CD4-positive, alpha-beta T cell treated with Interleukin-4 for 4 hours (primary cell): ENCODE measurements at places on chromosomes 5 and 9.

GRCh38 chr5:139014726-139015125, 139.6 kb upstream of the LRRTM2 start:
- DNase-seq: no peak

- DNase-seq: peak; percentile 20
These were observed 40.6 kb downstream of the HACD4 start for GRCh38 chr9:20990867-20991266.

DNA sequence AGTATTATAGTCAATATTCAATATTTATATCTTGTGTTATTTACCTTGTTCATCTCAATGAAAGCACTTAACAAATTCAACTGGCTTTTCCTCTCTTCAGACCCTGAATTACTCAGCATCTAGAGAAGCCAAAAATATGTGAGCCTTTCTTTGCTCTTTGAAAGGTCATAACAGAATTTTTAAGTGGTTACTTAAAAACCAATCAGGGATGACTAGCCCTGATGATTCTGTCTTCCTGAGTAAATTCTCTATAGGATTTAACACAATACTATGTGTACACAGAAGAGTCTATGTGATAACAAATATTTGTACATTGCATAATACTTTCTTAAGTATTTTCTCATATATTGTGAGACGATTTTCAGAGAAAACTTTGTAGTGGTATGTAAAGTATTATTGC, 546.3 kb downstream of the MAT2B start:
- no peak for DNase-seq

- no peak for DNase-seq
These were observed 4.8 kb upstream of the HOMER1 start for GRCh38 chr5:79518718-79519117.

- no peak for DNase-seq
These were observed 35.7 kb downstream of the OXCT1 start for GRCh38 chr5:41834506-41834905.

GRCh38 chr5:164054461-164054860, 549.0 kb downstream of the MAT2B start:
- DNase-seq: no peak

DNA sequence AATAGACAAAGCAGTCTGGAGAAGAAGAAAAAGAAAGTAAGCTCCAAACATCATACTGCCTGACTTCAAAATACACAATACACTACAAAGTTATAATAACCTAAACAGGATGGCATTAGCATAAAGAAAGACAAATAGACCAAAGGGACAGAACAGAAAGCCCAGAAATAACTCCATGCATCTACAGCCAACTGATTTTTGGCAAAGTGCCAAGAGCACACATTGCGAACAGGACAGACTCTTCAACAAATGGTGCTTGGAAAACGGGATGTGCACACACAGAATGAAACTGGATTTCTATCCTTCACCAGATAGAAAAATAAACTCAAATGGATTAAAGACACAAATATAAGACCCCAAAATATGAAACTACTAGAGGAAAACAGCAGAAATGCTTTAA, 66.6 kb upstream of the SPATA31E1 start:
- no peak for DNase-seq

- DNase-seq: no peak
These were observed 14.3 kb downstream of the RASGEF1C start for GRCh38 chr5:180194410-180195345.

DNA sequence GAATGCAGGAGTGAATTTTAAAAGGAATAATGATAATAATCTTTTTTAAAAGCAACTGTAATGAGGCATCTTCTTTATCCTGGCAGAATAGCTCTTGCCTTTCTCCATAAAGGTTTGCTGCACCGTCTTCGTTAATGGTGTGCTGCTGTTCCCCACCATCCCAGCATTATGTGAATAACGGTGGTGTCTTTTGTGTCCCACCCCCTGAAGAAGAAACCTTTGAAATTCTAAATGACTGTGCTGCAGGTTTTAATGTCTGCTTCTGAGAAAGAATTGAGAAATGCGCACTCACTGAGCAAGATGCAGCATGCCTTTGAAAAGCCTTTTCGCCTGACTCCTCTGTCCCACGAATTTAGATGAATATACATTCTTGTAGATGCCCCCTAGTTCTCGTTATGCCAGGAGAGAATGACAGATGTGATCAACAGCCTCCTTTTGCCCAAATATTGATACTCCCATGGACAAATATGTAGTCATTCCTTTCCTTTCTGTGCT, 246.1 kb upstream of the ZNF462 start:
- DNase-seq: no peak

DNA sequence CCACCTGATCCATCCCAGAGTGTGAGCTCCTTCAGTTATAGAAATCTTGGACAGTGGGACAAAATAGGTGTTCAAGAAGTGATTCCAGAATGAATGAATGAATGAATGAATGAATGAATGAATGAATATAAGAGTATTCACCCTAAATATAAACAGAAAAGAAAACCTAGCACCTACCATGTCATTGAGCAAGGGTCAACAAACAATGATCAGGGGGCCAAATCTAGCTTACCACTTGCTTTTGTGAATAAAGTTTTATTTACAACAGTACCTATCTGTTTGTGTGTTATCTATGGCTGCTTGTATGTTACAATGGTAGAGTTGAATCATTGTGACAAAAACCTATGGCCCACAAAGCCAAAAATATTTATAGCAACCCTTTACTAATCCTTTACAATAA, 43.9 kb upstream of the CEP78 start:
- no peak for DNase-seq

DNA sequence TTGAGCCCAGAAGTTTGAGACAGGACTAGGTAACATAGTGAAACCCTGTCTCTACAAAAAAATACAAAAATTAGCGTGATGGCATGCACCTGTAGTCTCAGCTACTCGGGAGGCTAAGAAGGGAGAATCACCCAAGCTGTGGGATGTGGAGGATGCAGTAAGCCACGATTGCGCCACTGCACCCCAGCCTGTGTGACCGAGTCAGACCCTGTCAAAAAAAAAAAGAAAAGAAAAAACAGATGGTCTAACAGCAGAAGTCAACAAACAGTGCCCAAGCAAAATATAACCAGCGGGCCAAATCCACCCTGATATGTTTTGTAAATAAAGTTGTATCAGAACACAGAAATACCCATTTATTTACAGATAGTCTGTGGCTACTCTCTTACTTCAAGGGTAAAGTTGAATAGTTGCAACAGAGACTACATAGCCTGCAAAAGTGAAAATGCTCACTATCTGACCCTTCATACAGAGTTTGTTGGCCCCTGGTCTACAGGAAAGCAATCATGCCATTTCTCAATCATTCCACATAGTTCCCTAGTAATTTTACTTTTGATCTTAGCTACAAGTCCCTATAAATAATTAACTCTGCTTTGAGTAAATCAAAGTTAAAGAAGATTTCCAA, 383.7 kb downstream of the TLE1 start:
- DNase-seq: no peak

- no peak for DNase-seq
These were observed 243.8 kb upstream of the RFX3 start for GRCh38 chr9:3769646-3770045.

GRCh38 chr9:81540142-81540710, 149.1 kb downstream of the TLE1 start:
- no peak for DNase-seq

DNA sequence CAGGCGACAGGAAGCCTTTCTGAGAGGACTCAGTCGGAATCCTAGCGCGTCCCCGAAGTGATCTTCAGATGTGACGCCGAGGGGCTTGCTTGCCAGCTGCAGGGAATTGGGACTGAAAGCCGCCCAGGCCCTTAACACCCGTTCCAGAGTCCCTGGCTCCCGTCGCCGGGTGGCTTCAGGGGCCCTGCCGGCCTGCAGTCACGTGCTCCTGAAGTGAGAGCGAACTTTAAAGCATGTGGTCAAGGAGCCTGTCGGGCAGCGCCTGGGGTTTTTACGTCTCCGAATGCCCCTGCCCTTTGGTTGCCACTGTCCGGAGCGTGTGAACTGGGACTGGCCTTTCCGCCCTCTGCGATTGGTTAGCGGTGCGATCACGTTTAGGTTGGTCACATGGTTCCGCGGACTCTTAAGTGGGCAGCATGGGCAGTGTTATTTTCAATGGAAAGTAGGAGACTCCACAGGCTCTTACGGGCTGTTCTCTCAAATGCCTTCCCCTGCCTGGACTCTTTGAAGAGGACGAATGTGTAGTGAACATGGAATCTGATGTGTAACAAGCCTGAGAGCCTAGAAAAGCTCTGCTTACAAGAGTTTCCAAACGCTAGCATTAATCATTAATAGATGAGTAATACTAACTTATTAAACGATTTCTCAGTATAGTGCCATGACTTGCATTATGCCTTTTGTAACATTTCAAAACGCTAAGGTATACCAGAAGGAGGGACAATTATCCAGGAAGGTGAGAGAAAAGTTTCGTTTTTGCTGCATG, 1.9 kb downstream of the VLDLR start:
- DNase-seq: no peak

DNA sequence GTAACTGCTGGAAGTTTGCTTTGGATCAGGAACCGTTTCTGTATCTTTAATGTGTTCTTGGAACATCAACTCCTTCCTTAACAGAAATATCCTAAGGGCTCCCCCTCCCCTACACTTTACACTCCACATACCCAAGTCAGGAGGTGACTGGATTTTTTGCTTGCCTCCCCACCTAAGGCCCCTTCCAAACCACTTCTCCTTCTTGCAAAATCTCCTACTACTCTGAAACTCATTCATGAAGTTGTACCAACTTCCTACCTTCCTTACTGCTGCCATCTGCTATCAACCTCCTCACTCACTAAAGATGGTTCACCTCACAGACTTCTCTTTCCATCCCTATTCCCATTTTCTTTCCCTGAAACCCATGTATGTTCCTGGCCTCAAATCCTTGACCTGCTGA, 16.1 kb downstream of the TXN start:
- DNase-seq: no peak

- no peak for DNase-seq
These were observed 350.0 kb upstream of the ISL1 start for GRCh38 chr5:51033215-51033614.

DNA sequence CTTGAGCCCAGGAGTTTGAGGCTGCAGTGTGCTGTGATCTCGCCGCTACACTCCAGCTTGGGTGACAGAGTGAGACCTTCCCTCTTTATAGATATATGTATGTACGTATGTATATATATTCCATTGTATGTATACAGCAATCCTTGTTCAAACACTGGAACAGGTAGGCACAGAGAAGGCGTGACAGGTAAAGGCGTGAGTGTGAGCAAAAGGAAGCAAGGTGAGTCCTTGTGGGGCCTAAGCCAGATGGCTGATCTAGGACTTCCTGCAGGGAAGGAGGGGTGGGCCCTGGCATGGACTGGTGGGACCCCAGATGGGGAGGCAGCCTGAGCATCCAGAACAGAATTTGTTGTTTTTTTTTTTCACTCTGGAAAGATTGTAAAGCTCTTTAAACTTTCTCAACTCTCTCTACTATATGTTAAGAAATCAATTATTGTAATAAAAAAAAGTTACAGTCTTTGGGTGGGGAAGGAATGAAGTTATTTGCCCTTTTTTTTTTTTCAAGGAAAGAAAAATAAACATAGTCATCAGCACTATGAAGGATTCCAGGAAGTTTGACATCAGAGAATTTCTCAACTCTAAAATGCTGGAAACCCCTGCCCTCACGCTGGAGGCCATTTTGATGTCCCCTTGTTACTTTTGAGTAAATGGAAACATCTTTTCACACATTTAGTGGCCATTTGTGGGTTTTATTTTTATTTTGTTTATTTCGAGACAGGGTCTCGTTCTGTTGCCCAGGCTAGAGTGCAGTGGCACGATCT, 38.9 kb upstream of the STXBP1 start:
- no peak for DNase-seq

DNA sequence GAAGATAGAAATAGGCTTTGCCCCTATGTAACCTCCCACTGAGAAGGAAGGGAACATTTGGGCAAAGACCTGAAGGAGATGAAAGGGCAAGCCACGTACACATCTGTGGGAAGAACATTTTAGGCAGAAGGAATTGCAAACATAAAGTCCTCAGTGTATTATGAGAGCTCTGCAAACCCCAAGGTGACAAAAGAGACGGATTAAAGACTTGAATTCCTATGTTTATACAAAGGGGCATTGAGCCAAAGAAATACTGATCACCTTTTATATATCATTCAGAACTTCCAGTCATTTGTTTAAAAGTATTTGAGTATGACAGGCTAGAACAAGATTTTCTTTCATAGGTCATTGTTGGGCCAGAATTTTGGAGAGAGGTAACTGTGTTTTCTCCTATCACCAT, 90.2 kb upstream of the ATG10 start:
- no peak for DNase-seq

DNA sequence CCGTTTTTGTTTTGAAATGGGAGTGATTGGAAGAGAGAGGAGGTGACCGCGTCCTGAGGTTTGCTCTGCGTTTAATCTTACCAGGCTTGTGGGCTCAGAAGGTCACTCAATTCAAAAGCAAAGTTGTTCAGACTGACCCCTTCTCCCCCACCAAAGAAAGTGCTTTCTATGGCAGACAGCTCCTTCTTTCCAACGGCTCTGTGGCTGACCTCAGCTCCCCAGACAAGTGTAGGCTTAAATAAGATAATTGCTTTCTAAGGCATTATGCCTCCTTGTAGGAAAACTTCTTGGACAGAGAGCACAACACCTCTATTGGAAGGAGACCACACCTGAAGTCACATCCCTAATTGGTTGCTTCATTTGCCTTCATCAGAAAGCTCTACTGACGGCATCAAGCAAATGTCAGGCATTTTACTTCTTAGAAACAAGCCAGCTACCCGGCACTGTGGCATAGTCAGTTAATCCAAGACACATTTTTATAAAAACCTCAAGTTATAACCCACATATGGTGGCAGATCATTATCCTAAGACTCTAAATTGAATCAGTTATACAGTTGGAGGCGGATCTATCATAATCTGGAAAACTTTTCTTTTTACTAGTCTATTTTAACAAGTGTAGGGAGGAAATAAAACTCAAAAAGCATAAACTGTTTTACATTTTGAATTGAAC, 94.9 kb downstream of the TMEM174 start:
- no peak for DNase-seq

DNA sequence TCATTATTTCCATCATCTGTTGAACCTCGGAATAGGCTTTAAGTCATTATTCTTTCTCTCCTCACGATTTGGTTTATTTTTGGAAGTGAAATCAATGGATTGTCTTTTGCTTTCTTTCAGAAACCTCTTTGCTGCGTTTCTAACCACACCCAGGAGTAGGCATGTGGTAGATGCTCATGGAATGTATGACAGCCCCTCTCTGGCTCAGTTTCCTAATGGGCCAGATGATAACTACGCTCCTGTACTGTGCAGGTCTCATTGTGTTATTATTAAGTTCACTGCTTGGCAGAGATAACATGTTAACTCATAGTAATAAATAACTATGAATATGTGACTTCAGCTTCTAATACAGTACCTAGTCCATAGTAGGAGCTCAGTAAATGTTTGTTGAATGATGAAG, 175.5 kb upstream of the KLF4 start:
- DNase-seq: no peak
